GF-D8 (cell line): ENCODE measurements at places on chromosomes 12 and 14.

DNA sequence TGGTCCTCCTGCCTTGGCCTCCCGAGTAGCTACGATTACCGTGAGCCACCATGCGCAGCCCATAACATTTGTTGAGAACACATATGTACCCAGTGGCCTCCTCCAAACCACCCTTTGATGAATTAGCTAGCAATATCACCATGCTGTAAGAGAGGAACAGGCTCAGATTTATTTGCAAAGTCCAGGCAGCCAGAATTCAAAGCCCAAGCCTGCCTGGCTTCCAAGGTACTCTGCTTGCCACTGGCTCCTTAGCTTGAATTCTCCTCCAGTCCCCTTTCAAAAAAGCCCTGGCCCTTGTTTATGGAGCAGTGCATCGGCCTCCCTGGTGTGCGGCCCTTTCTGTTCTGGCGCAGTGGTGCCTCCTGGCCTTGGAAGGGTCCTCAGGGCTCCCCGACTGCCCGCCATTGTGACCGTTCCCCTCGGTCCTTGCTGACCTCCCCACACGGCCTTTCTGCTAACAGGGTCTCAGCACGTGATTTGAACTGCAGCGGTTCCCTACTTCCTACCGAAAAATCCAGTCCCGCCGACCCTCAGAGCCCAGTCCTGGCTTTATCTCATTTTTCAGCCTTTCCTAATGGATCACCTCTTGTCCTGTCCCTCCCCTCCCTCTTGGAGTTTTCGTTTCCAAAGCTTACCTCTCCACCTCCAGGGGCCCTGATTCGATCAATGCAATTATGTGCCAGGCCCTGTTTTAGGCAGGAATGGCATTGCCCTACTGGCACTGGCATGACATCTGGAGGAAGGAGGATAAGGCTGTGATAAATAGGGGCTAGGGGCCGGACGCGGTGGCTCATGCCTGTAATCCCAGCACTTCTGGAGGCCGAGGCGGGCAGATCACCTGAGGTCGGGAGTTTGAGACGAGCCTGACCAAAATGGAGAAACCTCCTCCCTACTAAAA, 22.0 kb downstream of the SLC25A29 start:
- no peak for DNase-seq

GRCh38 chr14:42804141-42804540, 1197.5 kb downstream of the LRFN5 start:
- no peak for DNase-seq

- peak; percentile 9 for DNase-seq
Measured at GRCh38 chr12:6603095-6603567, 4.0 kb downstream of the CHD4 start.

DNA sequence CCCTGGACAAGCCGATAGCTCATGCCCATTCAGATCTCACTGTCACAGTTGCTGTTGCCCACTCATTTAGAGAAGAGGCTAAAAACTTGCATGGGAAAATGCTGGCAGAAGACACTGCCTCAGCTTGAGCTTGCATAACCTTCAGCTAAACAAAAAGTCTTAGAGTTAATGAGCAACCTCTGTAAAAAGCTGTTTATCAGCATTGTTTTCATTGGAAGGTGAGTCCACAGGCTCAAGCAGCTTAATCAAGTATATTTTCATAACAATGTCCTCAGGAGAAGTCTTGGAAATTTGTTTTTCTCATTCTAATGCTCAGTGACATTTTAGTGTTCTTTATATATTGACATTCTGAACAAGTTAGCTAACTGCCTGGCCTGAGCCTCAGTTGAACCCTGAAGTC, 872.9 kb downstream of the TMTC2 start:
- DNase-seq: no peak

DNA sequence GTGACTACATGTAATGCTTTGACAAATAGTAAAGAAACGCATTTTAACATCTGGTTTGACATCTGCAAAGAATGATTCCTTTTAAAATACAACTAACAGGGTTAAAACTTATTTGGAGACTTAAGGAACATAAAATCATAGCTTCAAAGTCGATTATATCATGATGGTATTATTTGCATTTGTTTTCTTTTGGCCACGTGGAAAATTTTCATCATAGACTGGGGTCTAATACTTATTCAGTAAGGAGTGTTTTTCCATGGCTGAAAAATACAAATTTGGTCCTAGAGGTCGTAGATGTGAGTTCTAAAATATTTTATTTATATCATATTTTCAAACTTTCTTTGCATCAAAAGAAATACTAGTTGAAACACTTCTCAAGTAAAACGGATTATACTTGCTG, 31.5 kb upstream of the LMNTD1 start:
- no peak for DNase-seq

GRCh38 chr12:93107514-93108312, 178.6 kb upstream of the EEA1 start:
- DNase-seq: no peak

- no peak for DNase-seq
Measured at GRCh38 chr12:2627835-2628191, 167.0 kb upstream of the FKBP4 start.

DNA sequence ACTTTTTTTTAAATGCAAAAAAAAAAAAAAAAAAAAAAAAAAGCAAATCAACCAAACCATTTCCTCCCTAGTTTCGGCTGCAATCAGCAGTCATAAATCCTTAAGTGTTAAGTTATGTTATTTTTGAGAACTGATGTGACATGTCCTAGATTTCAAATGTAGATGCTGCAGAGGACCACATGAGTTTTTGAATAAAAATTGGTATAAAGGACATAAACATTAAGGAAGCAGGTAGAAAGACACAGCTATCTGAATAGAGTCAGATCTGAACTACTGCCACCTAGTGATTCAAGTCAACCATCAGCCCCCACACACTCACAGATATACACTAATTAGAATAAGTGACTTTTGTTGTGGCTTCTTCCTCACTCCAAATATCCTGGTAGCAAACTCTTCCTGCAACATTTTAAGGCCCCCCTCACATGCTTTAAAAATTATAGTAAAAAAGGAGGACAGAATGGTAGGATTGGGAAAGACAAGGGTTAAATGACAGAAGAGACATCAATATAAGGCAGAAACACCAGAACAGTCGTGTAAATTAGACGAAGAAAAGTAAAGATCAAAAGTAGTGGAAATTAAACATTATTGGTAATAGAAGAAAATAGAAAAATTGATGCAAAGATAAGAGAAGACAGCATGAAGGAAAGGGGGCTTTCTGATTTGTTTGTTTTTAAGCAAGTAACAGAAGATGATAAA, 394.5 kb upstream of the ATP2B1 start:
- no peak for DNase-seq

DNA sequence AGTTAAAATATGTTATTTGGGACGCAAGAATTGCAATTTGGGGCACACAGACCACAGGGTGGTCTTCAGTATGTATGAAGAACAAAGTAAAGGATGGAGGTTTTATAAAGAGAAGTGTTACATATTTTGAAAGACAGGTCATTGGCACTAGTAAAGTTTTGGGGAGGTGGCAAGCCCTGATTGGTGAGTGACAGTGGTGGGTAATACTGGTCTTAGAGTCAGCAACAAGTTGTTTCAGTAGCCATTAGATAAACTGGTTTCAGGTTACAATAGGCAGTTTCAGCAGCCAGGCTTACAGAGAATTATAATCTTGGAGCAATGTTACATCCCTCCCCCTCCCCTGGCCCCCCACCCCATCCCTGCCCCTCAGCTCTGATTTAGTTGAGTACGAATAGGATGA, 17.5 kb downstream of the MARK3 start:
- DNase-seq: no peak

DNA sequence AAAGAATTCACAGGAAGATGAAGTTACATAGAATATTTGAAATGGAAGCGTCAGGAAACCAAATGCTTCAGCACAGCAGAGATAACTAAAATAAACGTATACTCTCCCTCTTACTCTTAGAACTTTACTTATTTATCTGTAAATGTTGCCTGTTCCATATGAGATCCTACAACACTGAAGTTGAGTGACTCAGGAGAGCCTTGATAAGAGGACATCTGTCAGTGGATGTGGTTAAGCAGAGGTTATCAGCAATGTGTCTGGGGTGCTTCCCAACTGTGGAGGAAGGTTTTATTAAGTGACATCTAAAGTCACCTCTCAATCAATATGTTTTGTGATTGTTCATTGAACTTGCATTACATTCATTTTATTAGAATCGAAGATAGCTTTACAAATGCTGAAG, 81.9 kb downstream of the NEDD1 start:
- no peak for DNase-seq

DNA sequence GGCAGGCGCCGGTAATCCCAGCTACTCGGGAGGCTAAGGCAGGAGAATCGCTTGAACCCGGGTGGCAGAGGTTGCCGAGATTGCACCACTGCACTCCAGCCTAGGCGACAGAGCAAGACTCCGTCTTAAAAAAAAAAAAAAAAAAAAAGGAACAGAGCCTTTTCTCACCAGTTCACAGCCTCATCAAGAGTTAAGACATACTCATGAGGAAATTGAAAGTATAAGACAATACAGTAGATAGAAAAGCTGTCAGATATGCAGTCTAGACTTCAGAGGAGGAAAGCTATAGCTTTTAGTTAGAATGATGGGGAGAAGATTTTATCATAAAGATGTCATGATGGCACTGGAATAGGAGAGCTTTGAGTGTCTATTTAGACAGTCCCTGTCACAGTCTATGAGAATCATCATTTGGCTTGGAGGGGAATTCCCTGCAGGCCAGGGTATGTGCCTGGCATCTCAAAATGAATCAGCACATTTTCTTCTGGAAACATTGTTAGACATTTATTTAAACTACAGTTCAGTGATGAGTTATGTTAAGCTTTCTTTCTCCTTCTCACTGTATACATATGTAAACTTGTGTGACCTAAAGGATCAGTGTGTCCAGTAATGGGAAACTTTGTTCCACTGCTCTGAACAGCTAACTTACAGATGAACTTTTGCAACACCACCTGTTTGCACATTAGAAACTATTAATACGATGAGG, 2.9 kb upstream of the RAB35 start:
- no peak for DNase-seq

DNA sequence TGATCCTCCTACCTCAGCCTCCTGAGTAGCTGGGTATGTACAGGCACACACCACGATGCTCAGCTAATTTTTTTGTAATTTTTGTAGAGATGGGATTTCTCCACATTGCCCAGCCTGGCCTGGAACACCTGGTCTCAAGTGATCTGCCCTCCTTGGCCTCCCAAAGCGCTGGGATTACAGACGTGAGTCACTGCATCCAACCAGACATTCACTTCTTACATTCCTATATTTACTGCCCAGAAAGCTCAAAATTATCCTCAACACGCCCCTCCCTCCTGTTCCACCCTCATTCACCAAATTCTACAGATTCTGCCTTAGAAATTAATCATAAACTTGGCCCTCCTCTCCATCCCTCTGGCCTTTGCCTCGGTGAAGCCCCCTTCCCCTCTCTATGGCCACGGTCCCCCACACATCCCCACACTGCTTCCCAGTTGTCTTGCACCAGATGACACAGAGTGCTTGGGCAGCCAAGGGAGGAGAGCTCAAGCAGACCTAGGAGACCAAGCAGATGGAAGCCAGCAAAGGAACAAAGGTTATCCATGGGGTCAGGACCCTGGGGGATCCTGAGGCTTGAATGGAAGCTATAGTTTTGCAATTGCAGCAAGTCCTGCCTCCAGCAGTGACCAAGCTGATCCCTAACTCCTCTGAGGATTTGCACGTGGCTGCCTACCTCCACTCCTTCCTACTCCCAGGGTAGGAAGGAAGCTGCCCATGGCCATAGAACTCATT, 213.2 kb upstream of the FOXN3 start:
- DNase-seq: no peak

DNA sequence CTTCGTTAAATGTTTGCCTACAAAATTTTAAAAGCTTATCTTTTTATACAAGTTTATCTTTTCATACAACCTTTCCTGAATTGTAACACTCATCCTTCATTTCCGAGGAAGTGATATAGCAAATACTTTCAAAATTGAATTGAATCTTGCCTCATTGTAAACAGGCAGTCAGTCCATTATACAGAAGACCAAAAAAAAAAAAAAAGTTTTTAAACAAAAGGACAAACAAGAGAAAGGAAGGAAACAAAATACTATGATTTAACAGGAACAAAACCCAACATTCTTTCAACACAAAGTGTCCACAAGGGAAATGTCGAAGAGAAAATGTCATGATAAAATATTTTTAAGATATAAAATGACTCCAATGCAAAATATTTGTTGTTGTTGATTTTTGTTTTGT, 8.5 kb downstream of the ATF7 start:
- DNase-seq: no peak

DNA sequence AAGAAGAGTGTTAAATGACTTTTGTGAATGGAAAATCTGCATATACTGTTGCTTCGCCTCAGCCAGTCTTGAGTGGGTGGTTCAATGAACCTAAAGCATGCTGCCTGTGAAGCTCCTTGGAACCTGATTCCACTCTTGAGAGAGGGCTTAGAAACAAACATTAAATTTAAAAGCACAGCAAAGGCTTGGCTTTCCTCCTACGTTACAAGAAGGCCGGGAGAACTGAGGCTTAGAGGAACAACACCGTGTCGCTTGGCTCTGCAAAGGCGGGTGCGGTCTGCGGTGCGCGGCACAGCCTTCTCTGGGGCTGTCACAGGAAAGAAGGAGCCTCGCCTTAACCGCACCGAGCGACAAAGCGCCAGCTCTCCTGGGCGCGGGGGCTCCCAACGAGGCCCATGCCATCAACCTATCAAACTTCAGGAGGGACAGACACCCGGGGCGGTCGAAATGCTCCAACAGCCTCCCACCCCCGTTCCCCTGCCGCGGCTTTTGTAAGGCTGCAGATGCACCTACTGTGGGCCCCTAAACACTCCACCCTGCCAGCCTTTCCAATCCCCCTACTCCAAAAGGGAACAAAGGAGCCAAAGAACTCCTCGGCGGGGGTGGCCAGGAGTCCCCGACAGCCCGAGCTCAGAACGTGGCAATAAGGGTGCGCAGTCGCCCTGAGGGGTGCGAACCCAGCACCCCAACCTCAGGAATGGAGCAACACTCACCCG, 729 bp downstream of the OSBPL8 start:
- peak; percentile 77 for DNase-seq

- no peak for DNase-seq
Measured at GRCh38 chr12:54349036-54349435, 15.2 kb downstream of the GPR84 start.

GRCh38 chr12:57759360-57759980, 4.6 kb downstream of the MARCHF9 start:
- no peak for DNase-seq

DNA sequence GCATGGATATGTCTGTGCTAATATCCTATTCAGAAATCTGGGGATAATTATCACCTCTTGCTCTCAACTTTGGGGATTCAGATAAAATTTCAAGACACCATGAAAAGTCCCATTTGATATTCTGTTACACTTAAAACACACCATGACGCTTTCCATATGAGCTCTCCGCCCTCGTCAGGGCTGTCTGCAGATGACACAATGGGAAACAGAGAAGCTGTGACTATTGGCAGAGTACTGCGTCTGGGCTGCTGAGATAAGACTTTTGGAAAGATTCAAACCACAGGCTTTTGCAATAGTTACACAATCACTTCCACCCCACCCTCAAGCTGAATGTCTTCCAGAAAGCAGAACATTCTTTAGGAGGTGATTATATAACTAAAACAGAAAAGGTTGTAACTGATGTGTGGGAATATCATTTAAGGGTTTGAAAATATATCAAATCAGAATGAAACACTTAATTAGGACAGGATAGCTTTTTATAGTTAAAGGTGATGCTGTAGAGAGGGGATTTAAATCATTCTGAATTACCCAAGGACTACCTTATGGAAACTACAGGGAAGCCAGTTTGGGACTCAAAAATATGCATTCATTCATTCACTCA, 75.3 kb upstream of the TMPO start:
- DNase-seq: peak; percentile 97
